T-helper 1 cell (primary cell): ENCODE measurements at places on chromosomes 12 and 14.

- no peak for DNase-seq
Observed at GRCh38 chr12:101001669-101002068, 207.1 kb downstream of the ANO4 start.

DNA sequence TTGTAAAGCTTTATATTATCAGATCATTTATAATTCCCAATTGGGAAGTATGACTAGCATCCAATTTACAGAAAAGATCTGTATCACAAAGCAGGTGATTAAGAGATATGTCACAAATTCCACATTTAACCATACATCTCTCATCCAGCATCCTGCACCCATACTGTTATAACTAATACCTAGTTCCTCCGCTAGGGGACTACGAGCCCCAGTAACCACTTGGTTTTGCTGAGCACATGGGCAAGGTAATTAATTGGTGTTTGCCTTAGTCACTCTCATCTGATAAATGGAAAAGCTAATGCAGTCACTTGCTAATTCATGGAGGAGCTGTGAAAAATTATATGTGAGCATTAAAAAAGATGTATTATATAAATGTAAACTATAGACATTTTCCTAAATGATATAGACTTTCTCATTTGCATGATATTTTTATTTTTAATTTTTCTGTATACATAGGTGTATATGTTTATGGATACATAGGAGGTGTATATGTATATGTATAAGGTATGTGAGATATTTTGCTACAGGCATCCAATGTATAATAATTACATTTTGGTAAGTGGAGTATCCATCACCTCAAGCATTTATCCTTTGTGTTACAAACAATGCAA lies 1031.8 kb downstream of the GALC start:
- no peak for DNase-seq

DNA sequence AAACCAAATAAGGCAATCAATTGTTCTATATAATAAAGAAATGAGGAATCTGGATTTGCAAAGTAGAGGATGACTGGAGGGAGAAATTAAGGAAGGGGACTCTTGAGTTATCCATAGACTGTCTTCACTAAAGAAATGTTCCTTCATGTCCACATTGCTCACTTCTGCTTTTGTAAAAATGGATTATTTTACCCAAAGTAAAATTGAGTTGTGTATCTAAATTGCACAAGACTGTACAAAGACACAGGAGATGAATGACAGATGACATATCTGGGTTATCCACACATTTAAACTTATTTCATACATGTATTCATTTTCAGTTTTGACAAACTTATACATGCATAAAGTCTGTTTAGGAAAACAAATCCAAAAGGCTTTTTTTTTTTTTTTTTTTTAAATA lies 11.3 kb downstream of the ATP2B1 start:
- no peak for DNase-seq

- no peak for DNase-seq
Observed at GRCh38 chr12:121025442-121026226, 9.3 kb upstream of the C12orf43 start.

DNA sequence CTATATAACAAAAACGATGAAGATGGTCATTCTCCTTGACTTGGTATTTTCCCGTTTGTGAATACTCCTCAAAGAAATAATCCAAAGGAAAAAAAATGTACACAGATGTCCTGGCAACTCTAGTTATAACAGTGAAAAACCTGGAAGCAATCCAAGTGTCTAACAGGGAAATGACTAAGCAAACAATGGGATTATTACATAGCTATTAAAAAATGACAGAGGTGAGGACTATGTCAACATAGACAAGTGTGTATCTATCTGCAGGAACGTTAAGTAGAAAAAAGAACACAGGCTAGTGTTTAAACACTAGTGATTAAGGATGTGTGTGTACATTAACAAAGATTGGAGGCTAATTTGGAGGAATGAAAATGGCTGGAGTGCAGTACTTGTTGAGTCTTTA lies 5.9 kb upstream of the APOLD1 start:
- no peak for DNase-seq

DNA sequence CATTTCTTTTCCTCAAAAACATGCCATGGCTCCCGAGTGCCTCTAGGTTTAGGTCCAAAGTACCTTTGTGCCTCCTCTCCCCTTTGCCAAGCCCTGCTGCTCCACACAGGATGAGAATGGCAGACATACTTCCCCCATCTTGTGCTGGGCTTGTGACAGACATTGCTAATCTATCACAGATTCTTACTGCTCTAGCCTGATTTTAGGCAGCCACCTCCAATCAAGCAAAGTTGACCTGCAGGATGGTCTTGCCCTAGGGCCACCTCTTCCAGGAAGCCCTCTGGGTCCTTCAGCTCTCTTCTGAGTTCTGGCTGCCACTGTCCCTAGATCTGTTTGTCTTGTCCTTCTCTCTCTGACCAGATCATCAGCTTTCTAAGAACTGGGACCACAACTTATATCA lies 20.5 kb downstream of the FOXN4 start:
- no peak for DNase-seq

- no peak for DNase-seq
Observed at GRCh38 chr12:118064608-118065007, 3.6 kb upstream of the WSB2 start.

DNA sequence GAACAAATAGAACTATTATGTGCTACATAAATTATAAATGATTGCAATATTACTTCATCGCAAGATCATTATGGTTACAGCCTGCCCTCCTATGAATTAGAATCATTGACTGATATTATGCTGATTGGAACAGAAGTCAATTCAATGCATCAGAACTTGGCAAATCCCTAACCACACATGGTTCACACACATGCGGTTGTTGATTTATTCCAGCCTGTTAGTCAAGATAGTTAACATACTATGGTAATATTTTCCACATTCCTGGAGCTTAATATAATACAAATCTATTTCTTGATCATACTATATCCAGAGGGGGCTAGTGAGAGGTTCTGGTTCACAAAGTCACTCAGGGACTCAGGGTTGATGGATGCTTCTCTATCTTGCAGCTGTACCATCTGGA lies 9.7 kb upstream of the CACNA1C start:
- no peak for DNase-seq

- peak; percentile 45 for DNase-seq
Observed at GRCh38 chr14:81269100-81269978, 48.6 kb upstream of the GTF2A1 start.

- no peak for DNase-seq
Observed at GRCh38 chr14:54737132-54737711, 165.4 kb downstream of the GCH1 start.

GRCh38 chr12:46439793-46440511 lies 67.4 kb upstream of the SLC38A2 start:
- no peak for DNase-seq

DNA sequence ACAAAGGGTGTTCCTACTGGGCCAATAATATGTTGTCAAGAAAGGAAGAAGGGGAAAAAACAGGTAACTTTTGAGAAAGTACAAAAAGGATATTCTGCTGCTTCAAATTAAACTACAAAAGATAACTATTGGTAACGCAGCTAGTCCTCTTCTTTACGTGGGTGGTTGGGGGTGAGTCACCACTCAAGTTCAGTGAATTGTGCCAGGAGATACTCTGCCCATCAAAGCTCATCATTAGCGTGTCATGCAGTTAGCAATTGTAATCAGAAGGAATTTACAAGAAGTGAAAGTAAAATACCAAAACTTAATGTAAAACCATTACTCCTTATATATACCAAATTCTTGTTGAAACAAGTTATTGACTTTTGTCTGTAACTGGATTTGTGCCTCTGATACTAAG lies 342.0 kb downstream of the NPAS3 start:
- no peak for DNase-seq

DNA sequence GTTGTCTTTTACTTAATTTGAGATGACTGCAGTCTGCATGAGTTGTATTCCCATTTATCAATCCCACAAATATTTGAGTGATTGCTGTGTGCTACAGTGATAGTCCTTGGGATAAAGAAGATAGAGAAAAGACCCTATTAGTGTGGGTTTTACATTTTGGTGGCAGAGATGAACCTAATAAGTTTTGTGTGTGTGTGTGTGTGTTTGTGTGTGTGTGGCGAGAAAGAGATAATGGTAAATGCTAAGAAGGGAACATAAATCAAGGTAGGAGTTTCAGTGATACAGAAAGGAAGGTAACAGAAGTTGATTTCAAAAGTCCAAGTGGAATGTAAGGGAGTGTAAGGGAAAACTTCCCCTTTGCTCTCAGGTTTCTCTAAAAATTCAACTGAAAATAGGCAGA lies 2.6 kb upstream of the DDX55 start:
- no peak for DNase-seq

DNA sequence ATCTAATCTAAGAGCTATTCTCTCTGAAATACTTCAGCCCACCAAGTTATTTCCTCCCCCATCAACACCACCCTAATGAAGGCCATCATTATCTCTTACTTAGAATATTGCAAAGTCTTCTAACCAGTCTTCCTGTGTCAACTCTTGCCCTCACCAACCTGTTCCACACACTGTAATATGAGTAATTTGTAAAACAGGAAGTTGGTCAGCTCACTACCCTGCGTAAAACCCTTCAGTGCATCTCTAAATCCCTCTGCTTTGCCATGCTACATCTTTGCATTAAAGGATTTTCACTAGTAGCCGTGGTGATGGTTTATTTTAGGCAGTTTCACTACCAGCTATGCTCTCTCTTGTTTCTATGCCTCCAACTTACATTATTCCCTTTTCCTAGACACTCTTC lies 70.0 kb downstream of the KIF21A start:
- no peak for DNase-seq

GRCh38 chr12:65825507-65826352 lies 1.4 kb downstream of the HMGA2 start:
- DNase-seq: no peak

DNA sequence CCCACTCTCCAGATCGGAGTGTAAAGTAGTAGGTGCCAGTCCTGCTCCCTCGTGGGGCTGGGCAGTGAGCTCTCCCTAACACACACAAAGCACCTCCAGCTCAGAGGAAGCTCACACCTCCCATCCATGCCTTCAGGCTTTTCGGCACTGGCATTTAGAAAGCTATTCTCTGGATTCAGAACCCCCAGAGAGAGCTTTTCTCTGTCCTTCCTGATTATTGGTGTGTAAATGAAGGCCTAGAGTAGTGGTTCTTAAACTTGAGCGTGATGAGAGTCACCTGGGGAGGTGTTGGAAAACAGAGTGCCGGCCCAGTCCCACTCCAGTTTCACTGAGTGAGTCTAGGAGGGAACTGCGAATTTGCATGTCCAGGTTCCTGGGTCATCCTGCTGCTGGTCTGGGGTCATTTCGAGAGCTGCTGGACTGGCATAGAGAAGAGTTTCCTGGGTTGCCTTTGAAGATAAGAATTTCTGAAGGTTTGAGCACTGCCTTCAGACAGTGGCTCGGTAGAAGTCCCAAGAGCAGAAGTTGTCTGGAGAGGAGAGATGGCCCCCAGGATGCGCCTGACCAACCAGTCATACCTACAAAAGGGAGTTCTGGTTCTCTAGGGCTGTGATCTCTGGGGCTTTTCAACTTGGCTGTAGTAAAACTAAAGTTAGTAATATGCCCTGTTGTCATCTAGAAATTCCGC lies 15.1 kb downstream of the CD9 start:
- DNase-seq: no peak

- no peak for DNase-seq
Observed at GRCh38 chr14:51394384-51394783, 154.3 kb downstream of the TMX1 start.

DNA sequence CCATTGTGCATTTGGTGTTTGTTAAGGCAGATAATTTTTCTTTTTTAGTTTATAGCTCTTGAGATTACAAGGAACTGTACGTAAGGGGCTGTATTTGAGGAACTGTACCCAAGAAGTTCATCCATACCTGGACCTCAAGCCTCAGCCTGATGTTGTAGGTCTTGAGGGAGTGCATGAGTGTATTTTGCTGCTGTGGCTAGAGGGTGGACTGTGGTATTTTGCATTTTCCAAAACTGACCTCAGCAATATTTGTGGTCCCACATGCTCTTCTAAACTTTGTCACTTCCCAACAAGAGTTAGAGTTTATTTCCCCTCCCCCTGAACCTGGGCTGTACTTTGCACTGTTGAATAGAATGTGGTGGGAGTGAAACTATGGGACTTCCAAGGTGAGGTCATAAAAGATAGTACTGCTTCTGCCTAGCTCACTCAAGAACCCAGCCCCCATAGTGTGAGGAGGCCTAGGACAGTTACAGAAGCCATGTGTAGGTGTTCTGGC lies 42.2 kb upstream of the FBXO33 start:
- no peak for DNase-seq

GRCh38 chr14:77459072-77459723 lies 1.3 kb downstream of the AHSA1 start:
- peak; percentile 72 for DNase-seq

- DNase-seq: no peak
Observed at GRCh38 chr12:104285740-104286515, 17.6 kb upstream of the EID3 start.

GRCh38 chr12:128337431-128338170 lies 70.6 kb downstream of the TMEM132C start:
- no peak for DNase-seq

- no peak for DNase-seq
Observed at GRCh38 chr14:64654246-64654900, 49.9 kb upstream of the PLEKHG3 start.

DNA sequence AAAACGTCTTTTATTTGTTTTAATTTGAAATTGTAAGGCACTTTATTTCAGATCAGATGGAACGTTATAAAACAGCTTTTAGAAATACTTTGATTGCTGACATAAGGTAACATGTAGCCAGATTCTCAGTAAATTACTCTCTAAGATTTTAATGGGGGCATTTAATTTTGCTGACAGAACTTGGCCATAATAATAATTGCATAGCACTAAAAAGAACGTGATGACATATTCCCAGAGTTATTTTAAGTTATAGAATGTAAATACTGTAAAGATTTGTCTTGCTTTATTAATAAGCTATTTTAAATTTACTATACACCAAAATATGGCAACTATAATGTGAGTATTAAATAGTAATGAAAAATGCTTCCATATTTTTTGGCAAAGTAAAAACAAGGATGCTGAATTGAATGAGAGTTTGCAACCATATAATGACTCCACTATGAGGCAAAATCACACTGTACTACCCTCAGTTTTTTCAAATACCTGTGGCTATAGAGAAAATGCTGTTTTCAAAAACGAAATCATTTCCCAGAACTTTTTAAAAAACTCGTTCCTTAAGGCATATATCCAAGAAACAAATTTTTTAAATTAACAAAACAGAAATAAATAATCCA lies 876 bp downstream of the LUM start:
- no peak for DNase-seq

DNA sequence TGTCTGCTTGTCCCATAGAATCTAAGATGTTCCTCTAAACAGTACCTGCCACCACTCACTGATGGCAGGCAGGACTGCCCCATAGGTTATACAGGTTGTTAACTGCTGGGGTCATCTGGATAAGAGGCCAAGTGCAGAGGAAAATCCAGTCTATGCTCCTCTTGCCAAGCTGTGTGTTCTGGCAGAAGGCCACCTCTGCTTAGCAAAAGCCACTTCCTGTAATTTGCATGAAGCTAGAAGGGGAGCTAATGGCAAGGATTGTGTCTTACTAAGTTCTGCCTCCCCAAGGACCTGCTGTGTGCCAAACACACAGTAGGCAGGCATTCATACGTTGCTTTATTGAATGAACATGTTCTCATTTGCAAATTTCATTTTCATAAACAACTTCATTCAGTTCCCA lies 445.4 kb downstream of the BCL11B start:
- no peak for DNase-seq
